ENCODE measurements at places on chromosomes 5 and 9. TPM values are rescaled to one million over a fixed set of nuclear protein-coding genes. Genes with fewer than 3 reads are reported as not detected.

Gene TPPP
- 0.07 TPM for total RNA-seq

Gene LRRC70
- 24.5 TPM for total RNA-seq

Gene NEK6
- total RNA-seq, result 65.9 TPM

Gene BRD8
- total RNA-seq, result 69.7 TPM

GRCh38 chr9:78994471-78994870, 577.3 kb upstream of the TLE4 start:
- no peaks in the 10 kb centered on the region for H3K36me3 ChIP-seq
- no peak for DNase-seq
- H3K4me1 ChIP-seq, result peaks cover 23% of the 10 kb centered on the region
- H3K27me3 ChIP-seq, result no peaks in the 10 kb centered on the region

DNA sequence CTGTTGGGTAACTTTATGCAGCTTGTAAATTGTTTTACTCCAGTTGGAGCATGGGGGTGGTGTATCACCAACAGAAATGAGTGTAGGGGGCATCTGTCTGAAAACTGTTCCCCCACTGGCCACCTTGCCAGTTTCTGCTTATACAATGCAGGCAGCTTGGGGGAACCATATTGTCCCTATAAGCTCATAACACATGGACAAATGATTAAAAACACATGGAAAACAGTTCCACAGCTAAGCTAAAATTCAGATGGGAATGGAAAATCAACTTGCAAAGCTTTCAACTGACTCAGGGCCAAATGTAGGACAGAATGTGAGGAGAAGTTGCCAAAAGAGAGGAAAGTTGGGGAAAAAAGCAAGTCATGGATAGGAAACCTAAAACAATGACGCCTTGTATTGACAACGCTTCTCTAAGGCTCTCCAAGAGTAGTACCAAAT, 7.9 kb upstream of the CER1 start:
- H3K36me3 ChIP-seq, result no peaks in the 10 kb centered on the region
- no peaks in the 10 kb centered on the region for H3K27me3 ChIP-seq
- no peak overlapping the region for H3K4me3 ChIP-seq

GRCh38 chr9:87290241-87291052, 207.2 kb upstream of the DAPK1 start:
- H3K4me3 ChIP-seq, result no peak overlapping the region
- H3K36me3 ChIP-seq, result no peaks in the 10 kb centered on the region
- no peaks in the 10 kb centered on the region for H3K27me3 ChIP-seq

DNA sequence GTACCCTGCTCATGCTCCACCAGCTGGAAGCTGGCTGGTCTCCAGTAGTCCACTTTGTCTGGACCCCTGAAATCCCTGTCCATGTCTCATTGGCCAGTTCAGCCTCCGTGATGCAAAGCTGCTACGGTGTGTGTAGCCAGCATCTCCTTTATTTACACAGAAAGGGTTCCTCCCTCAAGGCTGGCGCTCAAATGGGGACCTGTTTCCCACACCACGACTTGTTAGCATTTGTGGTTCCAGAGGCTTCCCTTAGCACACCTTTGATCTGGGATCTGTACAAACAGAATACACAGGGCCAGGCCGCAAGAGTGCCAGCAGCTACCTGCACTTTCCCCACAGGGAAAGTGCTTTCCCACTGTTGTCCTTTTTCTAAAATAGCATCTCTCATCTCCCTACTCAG, 5.7 kb upstream of the SMU1 start:
- H3K27ac ChIP-seq, result no peak overlapping the region
- DNase-seq, result peak; percentile 15
- H3K27me3 ChIP-seq, result no peaks in the 10 kb centered on the region
- H3K36me3 ChIP-seq, result no peaks in the 10 kb centered on the region
- peaks cover 21% of the 10 kb centered on the region for H3K4me1 ChIP-seq
- no peak overlapping the region for H3K4me3 ChIP-seq

DNA sequence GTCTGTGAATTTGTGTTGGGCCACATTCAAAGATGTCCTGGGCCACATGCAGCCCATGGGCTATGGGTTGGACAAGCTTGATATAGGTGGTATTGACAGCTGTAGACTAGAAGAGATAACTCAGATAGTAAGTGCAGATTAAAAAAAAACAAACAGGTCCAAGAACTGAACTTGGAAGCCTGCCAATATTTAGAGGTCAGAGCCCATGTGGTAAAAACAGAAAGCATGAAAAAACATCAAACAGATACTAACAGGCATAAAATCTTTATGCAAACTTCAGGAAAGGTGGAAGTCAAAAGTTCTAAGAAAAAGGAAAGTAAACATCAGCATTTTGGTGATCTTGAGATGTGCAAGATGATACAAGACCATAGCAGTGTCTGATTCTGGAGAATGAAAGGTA, 155.1 kb upstream of the NR4A3 start:
- H3K4me1 ChIP-seq, result no peaks in the 10 kb centered on the region
- no peaks in the 10 kb centered on the region for H3K27me3 ChIP-seq
- no peak overlapping the region for H3K27ac ChIP-seq
- no peak for DNase-seq

Measured in endothelial cell of umbilical vein (primary cell).